ENCODE measurements at places on chromosomes 13 and 19.
A peak's percentile ranks its signal among the peaks of the same experiment; 100 is the strongest.

DNA sequence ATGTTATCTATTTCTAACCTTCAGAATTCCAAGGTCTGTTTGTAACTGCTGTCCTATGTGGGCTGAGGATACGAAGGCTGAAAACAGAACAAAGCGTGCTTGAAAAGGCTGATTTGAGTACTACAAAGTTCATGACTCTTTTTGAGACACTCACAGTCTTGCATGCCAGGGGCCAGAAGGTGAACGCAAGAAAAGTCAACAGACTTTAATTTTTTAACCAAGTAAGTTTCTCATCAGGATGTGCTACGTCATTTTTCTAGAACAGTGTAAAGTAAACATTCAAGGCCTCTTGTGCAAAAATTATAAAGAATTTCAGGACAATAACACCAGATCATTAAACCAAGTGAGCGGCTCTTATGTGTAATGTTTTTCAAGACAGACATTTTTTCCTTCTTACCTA lies 163.5 kb downstream of the COG6 start:
- DNase-seq: peak; percentile 14

DNA sequence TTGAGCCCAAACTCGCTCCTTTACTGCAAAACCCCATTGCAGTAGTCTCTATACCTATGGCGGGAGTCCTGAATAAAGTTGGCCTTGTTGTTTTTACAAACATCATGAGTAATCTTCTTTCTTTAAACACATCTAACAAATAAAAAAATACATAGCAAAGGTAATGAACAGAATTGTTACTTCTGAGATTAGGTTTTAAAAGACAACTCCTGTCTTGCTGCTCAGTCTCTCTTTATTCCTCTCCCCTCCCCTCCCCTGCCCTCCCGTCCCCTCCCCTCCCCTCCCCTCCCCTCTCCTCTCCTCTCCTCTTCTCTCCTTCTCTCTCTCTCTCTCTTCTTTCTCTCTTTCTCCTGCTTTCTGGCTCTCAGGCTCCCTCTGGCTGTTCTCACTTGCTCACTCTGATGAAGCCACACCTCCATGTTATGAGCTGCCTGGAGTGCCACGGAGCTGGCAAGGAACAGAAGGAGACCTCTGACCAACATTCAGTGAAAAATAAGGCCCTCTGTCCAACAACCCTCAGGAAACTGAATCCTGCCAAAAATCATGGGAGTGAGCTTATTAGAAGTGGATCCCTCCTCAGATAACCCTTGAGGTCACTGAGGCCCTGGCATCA lies 300.7 kb upstream of the MIR17HG start:
- DNase-seq: peak; percentile 3

DNA sequence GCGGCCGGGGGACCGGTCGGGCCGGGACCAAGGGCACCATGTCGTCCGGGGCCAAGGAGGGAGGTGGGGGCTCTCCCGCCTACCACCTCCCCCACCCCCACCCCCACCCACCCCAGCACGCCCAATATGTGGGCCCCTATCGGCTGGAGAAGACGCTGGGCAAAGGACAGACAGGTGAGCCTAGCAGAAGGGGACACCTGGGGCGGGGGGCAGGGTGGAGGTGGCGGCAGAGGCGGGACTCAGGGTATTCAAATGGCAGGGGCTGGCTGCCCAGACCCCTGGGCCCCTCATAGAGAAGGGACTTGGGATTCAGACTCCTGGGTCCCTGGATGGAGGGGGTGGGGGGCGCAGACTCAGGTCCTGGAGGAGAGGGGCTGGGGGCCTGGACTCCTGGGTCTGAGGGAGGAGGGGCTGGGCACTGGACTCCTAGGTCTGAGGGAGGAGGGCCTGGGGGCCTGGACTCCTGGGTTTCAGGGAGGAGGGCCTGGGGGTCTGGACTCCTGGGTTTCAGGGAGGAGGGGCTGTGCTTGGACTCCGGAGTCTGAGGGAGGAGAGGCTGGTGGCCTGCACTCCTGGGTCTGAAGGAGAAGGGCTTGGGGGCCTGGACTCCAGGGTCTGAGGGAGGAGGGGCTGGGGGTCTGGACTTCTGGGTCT lies 735 bp downstream of the BRSK1 start:
- no peak for DNase-seq

- no peak for DNase-seq
Observed at GRCh38 chr19:55075371-55075998, at the start of gene EPS8L1. TSS of gene EPS8L1 (plus strand) at chr19:55075869. CDS start at chr19:55076445, 576 bp downstream.

GRCh38 chr19:58357481-58358145 lies 4.3 kb upstream of the A1BG start:
- no peak for DNase-seq

DNA sequence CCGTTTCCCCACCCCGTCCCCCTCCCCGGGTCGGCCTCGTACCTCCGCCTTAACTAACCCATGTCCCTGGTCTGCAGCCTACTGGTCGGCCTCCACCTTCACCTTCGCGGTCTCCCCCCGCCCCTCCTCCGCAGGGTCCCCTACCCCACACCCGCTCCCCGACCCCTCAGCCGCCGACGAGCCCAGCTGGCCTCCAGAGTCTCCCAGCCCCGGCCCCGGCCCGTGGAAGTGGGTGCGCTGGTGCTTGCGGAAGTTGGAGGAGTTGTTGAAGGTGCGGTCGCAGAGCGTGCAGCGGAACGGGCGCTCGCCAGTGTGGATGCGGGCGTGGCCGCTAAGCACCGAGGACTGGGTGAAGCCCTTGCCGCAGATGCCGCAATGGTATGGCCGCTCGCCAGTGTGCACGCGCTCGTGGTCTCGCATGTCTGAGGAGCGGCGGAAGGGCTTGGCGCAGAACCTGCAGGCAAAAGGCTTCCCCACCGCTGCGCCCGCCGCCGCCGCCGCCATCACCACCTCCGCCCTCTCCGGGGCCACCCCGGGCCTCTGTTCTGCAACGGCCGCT lies 2.6 kb downstream of the ZNF784 start:
- DNase-seq: no peak

GRCh38 chr19:38617283-38617763 lies 430 bp downstream of the MAP4K1 start:
- no peak for DNase-seq

DNA sequence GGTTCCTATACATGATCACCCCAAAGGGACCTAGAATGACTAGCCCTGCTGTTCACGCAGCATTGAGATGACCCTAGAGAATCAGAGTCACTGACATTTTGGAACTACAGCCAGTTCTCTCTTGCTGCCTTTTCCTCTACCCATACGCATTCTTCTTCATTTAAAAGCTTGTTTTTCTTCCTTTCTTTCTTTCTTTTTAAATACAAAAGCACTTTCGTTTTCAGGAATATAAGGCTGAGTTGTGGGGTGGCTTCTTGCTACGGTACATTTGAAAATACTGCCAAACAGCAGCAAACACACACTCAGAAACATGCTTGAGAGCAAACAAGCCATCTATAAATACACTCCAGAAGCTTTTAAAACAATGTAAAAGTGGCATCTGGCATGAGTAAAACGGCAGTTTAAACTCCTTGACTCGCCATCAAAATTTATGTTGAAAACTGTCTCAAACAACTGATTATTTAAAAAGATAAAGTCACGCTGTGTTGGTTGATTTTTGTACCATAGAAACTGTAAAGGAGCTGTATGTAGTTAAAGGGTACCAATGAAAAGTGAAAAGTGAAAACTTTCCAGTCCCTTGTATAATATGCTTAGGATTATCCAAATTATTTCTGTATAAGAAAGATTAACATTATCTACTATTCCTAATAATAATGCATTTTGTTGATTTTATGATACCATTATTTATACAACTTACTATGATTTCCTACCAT lies 95.6 kb downstream of the PCDH9 start:
- no peak for DNase-seq

DNA sequence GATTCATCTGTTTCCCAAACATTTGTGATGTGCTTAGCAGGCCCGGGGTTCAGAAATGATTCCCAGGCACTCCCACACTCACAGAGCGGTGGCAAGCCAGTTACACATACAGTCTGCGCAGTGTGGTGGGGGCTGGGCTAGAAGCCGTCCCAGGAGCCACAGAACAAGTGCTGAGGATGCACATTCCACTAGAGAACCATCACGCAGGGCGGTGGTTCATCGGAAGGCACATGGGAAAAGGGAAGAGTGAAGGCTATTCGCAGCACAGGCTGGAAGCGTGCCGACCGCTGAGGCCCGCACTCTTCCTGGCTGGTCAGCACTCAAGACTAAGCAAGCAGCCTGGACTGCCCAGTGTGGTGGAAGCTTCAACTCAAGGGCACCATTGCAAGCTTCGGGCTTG lies 126.3 kb upstream of the SLC7A1 start:
- no peak for DNase-seq

- DNase-seq: no peak
Observed at GRCh38 chr13:97979051-97979450, 25.6 kb downstream of the IPO5 start.

- DNase-seq: no peak
Observed at GRCh38 chr13:32208860-32209259, 106.3 kb downstream of the ZAR1L start.

DNA sequence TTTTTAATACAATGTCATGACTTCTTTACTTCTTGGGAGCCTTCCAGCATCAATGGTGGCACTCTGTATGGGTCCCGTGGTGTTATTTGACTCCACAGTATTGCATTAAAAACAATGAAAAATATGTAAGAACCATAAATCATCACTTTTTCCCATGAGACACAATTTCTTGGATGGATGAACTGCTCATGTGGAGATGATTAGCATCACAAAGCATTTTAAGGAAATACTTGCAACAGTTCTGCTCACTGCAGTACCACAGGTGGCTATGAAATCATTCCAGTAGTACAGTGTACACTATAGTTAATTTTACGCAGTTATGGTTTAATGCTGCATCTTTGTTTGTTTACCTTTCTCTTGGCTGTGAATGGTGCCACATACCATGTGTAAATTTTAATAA lies 37.2 kb upstream of the C1QTNF9B start:
- no peak for DNase-seq

Measured in H4 (cell line).